IMR-90 (cell line): ENCODE measurements at places on chromosomes 5 and 9. TPM values are rescaled to one million over a fixed set of nuclear protein-coding genes. Genes with fewer than 3 reads are reported as not detected.

- no peak overlapping the region for H3K27ac ChIP-seq
- DNase-seq = no peak
- H3K27me3 ChIP-seq = no peaks in the 10 kb centered on the region
- no peaks in the 10 kb centered on the region for H3K36me3 ChIP-seq
Observed at GRCh38 chr5:163822548-163822947, 317.1 kb downstream of the MAT2B start.

The F12 gene
- 1.2 and 1.4 TPM in 2 replicates for polyA plus RNA-seq

DNA sequence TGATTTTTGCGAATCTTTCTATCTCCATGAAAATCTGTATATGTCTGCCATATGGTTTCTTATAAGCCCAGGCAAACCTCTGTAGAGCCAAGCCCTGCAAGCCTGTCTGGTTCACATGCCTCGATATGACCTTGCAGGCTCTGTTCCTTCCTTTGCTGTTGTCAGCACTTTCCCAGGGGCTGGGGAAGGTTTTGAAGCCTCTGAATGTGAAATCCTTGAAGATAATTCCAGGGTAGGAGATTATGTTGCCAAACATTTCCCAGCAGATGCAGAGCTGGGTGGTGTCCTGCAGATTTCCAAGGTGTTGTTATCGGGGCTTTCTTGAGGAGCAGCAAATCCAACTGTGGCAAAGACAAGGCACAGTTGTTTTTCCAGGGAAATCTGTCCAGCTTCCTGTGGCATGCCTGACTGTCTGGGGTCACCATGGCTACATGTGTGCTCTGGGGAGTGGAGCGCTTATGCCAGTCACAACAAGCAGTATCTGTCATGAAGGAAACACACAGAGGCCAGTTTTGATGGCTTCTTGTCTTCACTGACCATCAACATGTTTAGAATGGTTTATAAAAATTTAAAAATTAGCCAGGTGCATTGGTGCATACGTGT lies 60.7 kb upstream of the RPS23 start:
- no peak overlapping the region for H3K4me3 ChIP-seq
- peaks cover 14% of the 10 kb centered on the region for H3K4me1 ChIP-seq
- H3K36me3 ChIP-seq = no peaks in the 10 kb centered on the region
- no peak for DNase-seq
- no peak overlapping the region for H3K27ac ChIP-seq

DNA sequence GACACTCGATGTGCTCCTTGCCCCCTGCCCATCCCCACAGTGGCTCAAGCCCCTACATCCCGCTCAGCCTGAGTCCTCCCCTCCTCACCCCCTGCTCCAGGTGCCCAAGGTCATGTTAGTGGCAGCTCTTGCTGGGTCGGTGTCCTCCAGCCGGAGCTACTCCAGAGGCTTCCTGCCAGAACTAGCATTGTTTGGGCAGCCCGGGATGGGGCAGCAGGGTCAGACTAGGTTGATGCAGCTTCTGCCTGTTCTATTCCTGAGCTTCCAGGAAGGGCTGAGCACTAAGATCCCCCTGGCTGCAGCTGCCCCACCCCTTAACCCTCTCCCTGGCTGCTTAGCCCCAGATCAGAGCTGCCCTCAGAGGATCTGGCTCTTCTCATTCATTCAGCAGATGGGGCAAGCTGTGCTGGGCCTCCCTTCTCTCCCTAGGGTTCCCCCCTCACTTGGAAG lies 671 bp downstream of the RGS14 start:
- no peaks in the 10 kb centered on the region for H3K36me3 ChIP-seq
- no peak overlapping the region for H3K27ac ChIP-seq
- DNase-seq = no peak
- H3K4me3 ChIP-seq = no peak overlapping the region
- peaks cover 26% of the 10 kb centered on the region for H3K27me3 ChIP-seq

GRCh38 chr5:39500551-39501175 lies 75.9 kb upstream of the DAB2 start:
- DNase-seq = peak; percentile 28
- no peak overlapping the region for H3K27ac ChIP-seq
- no peaks in the 10 kb centered on the region for H3K27me3 ChIP-seq
- H3K4me1 ChIP-seq = peaks cover 21% of the 10 kb centered on the region
- H3K4me3 ChIP-seq = no peak overlapping the region

DNA sequence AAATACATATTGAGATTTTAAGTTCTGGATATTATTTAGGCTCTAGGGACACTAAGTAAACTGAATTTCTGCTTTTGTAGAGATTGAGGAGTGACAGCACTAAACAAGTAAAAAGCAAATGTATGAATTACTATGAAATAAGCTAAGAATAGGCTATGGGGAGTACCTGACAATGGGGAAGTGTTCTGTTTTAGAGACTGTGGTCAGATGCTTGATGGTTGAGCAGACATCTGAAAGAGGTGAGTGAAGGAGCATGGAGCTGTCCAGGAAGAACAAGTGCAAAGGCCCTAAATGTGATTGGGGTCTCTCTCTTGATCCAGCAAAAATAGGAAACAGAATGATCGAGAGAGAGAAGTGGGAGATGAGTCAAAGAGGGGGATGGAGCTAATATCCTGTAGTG lies 111.7 kb downstream of the JAKMIP2 start:
- no peaks in the 10 kb centered on the region for H3K4me1 ChIP-seq
- no peak overlapping the region for H3K4me3 ChIP-seq
- no peaks in the 10 kb centered on the region; the same call in 1 of the 2 replicates for H3K27me3 ChIP-seq
- no peak overlapping the region for H3K27ac ChIP-seq

DNA sequence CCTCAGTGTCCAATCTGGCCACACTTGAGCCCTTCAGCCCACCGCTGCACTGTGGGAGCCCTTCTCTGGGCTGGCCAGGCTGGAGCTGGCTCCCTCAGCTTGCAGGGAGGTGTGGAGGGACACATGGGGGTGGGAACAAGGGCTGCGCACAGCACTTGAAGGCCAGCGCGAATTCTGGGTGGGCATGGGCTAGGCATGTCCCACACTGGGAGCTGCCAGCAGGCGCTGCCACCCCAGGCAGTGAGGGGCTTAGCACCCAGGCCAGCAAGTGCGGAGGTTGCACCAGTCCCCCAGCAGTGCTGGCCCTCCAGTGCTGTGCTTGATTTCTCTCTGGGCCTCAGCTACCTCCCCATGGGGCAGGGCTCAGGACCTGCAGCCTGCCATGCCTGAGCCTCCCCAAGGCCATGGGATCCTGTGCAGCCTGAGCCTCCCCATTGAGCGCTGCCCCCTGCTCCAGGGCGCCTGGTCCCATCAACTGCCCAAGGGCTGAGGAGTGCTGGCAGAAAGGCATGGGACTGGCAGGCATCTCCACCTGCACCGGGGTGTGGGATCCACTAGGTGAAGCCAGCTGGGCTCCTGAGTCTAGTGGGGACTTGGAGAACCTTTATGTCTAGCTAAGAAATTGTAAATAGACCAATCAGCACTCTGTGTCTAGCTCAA lies 148.2 kb downstream of the EMB start:
- H3K36me3 ChIP-seq = no peaks in the 10 kb centered on the region
- H3K27ac ChIP-seq = no peak overlapping the region
- H3K4me1 ChIP-seq = no peaks in the 10 kb centered on the region
- H3K4me3 ChIP-seq = no peak overlapping the region
- H3K27me3 ChIP-seq = no peaks in the 10 kb centered on the region

The CCL19 gene
- polyA plus RNA-seq = not detected in 2 replicates

- no peaks in the 10 kb centered on the region for H3K4me1 ChIP-seq
- DNase-seq = no peak
- no peak overlapping the region for H3K27ac ChIP-seq
Observed at GRCh38 chr5:72005671-72006070, 101.6 kb upstream of the MAP1B start.

The PSD2 gene
- 0.03 and 0.05 TPM in 2 replicates for polyA plus RNA-seq

- H3K36me3 ChIP-seq = no peaks in the 10 kb centered on the region
- no peaks in the 10 kb centered on the region for H3K27me3 ChIP-seq
Observed at GRCh38 chr9:123868002-123868401, 61.9 kb downstream of the DENND1A start.

- no peaks in the 10 kb centered on the region for H3K4me1 ChIP-seq
- H3K4me3 ChIP-seq = no peak overlapping the region
- no peaks in the 10 kb centered on the region for H3K27me3 ChIP-seq
- H3K36me3 ChIP-seq = no peaks in the 10 kb centered on the region
- no peak for DNase-seq
Observed at GRCh38 chr9:17695482-17695881, 116.6 kb downstream of the SH3GL2 start.

DNA sequence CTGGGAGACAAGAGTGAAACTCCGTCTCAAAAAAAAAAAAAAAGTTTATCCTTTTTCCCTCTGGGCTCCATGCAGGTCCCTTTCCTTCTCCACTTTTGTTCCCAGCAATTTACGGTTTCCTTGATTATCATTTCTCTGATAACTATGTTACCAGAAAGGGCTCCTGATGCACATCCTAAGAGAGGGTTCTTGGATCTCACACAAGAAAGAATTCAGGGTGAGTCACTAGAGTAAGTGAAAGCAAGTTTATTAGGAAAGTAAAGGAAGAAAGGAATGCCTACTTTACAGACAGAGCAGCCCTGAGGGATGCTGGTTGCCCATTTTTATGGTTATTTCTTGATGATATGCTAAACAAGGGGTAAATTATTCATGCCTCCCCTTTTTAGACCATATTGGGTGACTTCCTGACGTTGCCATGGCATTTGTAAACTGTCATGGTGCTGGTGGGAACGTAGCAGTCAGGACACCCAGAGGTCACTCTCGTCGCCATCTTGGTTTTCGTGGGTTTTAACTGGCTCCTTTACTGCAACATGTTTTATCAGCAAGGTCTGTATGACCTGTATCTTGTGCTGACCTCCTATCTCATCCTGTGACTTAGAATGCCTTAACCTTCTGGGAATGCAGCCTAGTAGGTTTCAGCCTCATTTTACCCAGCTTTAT lies 13.5 kb upstream of the MELK start:
- no peak overlapping the region for H3K4me3 ChIP-seq
- H3K27ac ChIP-seq = no peak overlapping the region
- no peaks in the 10 kb centered on the region for H3K36me3 ChIP-seq

DNA sequence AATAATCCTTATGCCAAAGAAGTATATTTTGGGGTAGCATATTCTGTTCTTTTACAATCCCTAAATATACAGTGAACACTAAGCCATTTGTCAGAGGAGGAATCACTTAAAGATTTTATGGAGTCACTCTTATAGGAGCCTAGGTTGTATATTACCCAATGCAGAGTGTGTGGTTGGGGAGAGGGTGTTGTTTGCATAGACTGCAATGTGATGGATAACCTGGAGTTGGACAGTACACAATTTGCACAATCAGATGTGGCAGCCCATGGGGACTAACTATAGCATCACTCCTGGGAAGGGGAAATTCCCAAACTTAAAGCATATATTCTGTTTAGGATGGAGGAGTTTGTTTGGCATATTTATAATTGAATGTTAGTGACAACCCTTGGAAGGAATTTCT lies 9.6 kb upstream of the NDFIP1 start:
- H3K36me3 ChIP-seq = no peaks in the 10 kb centered on the region
- no peak for DNase-seq
- no peak overlapping the region for H3K27ac ChIP-seq

The MARVELD2 gene
- 0.29 and 0.51 TPM in 2 replicates for polyA plus RNA-seq

GRCh38 chr5:2913281-2913680 lies 161.8 kb upstream of the IRX2 start:
- no peak overlapping the region for H3K27ac ChIP-seq
- no peak for DNase-seq
- no peaks in the 10 kb centered on the region for H3K27me3 ChIP-seq

The SPINK7 gene
- not detected in 2 replicates for polyA plus RNA-seq

DNA sequence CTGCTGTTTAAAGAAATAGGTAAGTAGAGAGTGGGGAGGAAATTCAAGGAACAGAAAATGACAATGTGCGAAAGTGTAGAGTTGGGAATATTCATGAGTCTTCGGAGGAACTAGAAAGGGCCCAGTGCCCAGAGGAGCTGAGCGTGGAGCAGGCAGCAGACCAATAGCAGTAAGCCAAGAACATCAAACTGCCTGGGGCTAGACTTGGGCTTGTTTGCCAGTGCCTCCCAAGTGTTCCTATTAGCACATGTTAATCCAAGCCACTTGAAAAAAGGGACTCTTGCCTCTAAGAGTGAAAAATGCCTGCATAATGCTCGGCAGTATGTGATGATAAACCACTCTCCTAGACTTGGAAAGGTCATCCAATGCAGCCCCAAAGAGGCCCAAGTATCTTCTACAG lies 1.2 kb upstream of the TAL2 start:
- no peaks in the 10 kb centered on the region for H3K36me3 ChIP-seq
- H3K27ac ChIP-seq = no peak overlapping the region
- H3K27me3 ChIP-seq = peaks cover 19% of the 10 kb centered on the region

The FGF1 gene
- 7.6 and 8.5 TPM in 2 replicates for polyA plus RNA-seq

The OLFML2A gene
- 4.7 and 5.9 TPM in 2 replicates for polyA plus RNA-seq

GRCh38 chr5:74188351-74189105 lies 452.0 kb downstream of the ENC1 start:
- H3K27me3 ChIP-seq = peaks cover 2% of the 10 kb centered on the region; the same call in 1 of the 2 replicates
- no peak for DNase-seq
- H3K4me3 ChIP-seq = no peak overlapping the region
- H3K27ac ChIP-seq = no peak overlapping the region
- H3K4me1 ChIP-seq = no peaks in the 10 kb centered on the region

DNA sequence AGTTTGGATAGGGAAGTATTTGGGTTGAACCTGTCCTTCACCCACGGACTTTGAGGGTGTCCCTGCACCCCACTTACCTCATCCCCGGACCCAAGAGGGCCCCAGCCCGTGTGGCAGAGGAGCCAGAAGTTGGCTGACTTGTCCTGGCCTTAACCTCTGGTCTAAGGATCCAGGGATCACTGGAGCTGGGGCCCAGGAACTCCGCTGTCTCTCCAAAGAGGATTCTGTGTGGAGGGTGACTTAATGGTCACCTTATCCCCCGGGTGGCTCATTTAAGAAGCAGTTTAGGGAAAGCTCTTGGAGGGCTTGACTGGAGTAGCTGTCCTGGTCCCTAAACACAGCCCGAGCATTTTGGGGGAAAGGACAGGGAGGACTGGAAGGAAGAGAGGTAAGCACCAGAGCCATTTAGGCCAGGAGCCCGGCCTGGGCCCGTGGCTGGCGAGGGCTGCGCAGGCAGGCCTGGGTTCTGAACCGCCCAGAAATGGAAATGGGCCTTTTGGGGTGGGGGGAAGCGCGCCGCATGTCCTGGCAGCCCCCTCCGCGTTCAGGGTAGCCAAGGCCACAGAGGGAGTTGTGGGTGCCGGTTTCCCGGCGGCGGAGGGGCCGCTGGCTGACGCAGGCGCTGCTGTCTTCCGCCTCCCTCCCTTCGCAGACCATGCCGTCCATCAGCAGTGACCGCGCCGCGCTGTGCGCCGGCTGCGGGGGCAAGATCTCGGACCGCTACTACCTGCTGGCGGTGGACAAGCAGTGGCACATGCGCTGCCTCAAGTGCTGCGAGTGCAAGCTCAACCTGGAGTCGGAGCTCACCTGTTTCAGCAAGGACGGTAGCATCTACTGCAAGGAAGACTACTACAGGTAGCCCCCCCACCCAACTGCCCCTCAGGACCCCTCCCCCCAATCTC lies 2.0 kb downstream of the LHX2 start:
- H3K4me3 ChIP-seq = no peak overlapping the region
- peaks cover 97% of the 10 kb centered on the region for H3K27me3 ChIP-seq
- no peak for DNase-seq

GRCh38 chr9:137550231-137550621 lies at the start of gene PNPLA7:
Gene PNPLA7 (minus strand): TSS chr9:137550402. CDS start chr9:137550197, 205 bp downstream.
- H3K4me3 ChIP-seq = peak within 1 kb of the TSS; percentile 85
- H3K4me1 ChIP-seq = peaks cover 5% of the 10 kb centered on the region; the same call in 1 of the 2 replicates
- H3K27ac ChIP-seq = peak within 1 kb of the TSS; percentile 57
- DNase-seq = peak; percentile 43
- no peaks in the 10 kb centered on the region for H3K27me3 ChIP-seq

The RNF183 gene
- polyA plus RNA-seq = not detected in 2 replicates

The NR3C1 gene
- 11.9 and 13.7 TPM in 2 replicates for polyA plus RNA-seq

- no peaks in the 10 kb centered on the region for H3K4me1 ChIP-seq
- DNase-seq = peak; percentile 21
- H3K27me3 ChIP-seq = no peaks in the 10 kb centered on the region
- no peak overlapping the region for H3K27ac ChIP-seq
Observed at GRCh38 chr5:65418661-65419060, 63.1 kb downstream of the ADAMTS6 start.
